ENCODE measurements at places on chromosomes 12 and 14. TPM values are rescaled to one million over a fixed set of nuclear protein-coding genes. Genes with fewer than 3 reads are reported as not detected.

TEDC1 gene
- 4.6 TPM for total RNA-seq

IFI27L1 gene
- total RNA-seq = 6.6 TPM

UNC79 gene
- not detected for total RNA-seq

TSPAN19 gene
- not detected for total RNA-seq

EP400 gene
- 12.6 TPM for total RNA-seq
